Brain (organoid and tissue), 16 donors: ENCODE measurements at places on chromosomes 4 and X.

DNA sequence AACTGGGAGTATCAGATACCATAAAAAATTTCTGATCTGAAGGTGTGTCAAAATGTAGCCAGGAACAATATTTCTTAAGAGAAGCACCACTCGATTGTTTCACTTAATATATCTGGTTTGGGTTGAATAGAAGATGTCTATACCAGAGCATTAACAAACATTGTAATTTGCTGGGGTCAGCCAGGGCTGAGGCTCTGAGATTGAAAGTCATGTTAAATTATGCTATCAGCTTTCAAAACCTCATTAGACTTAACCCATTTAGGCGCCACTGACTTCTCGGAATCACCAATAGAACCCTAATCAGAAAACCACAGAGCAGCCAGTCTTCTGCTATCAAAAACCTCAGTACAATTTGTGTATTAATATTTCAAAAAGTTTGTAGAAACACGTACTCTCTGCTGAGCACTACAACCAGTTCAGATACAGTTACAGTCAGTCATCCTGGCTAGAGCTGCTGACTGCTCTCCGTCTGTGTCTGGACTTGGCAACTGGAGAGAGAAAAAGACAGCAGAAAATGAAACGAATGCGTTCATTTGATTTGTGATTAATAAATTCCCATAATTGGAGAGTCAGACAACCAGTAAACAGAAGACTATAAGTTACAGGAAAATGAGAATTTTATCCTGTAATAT is 848.6 kb upstream of the PABPC4L start:
- DNase-seq = no peak

- DNase-seq = peak; percentile 92
These were observed at the start of gene BEX4 for GRCh38 chrX:103214870-103215424. BEX4 (plus strand) TSS chrX:103215108; CDS start chrX:103216154, 1,046 bp downstream.

- DNase-seq = no peak
These were observed 230.5 kb upstream of the PUDP start for GRCh38 chrX:7378406-7378805.

DNA sequence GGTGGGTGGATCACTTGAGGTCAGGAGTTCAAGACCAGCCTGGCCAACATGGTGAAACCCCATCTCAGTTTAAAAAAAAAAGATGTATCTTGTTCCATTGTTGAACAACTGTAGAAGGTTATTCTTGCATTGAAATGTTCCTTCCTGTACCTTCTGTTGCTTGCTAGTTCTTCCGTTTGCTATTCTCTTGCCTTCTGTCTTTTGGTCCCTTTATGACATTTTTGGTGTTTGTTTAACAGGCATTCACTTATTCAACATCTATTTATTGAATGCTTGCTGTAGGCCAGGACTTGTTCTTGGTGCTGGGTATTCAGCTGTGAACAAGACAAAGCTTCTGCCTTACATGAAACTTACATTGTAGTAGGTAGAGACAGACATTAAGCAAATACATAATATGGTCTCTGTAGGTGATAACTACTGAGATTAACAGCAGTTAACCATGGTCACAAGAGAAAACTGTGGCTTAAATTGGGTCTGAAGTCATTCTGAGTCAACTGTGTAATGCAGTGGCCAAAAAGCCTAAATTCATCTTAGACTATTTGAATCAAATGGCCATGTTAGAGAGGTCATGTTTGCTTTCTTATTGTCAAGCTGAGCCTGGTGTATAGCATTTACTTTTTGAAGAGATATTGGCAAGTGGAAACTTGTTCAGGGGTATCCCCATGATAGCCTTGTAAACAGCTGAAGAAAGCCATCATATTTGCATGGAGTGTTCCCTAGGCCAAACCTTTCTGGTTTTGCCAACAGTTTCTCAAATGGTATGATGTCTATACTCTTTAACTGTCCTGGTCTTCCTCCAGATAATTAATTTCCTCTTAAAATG is 35.6 kb downstream of the GAB1 start:
- no peak for DNase-seq

DNA sequence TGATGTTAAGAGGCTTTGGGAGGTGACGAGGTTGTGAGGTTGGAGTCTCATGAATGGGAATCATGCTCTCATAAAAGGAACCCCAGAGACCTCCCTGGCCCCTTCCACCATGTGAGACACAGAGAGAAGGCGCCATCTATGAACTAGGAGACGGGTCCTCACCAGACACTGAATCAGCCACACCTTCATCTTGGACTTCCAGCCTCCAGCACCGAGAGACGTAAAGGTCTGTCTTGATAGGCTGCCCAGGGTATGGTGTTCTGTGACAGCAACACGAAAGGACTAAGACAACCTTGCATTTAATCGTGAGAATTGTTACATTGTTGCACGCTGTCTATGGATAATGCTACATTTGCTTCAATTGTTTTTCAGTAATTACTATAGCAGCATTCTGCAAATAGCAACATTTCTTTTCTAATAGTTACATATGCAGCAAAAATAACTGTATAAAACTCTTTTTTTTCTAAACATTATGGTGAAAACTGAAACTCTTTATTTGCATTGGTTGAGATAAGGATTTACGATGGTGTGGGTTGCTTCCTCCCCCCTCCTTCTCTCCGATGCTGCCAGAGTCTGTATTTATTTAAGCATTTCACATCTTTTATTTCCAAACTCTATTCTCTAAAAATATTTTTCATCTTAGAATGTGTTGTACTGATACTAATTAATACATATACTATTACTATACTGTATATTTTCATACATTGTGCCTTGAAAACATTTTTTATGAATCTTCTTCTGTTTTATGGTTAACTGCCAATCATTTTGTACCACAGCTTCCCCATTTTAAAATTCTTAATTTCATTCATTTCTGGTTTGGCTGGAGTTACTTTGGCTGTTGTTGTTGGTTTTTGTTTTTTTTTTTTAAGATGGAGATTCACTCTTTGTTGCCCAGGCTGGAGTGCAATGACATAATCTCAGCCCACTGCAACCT is 26.4 kb upstream of the AKAP17A start:
- DNase-seq = no peak

DNA sequence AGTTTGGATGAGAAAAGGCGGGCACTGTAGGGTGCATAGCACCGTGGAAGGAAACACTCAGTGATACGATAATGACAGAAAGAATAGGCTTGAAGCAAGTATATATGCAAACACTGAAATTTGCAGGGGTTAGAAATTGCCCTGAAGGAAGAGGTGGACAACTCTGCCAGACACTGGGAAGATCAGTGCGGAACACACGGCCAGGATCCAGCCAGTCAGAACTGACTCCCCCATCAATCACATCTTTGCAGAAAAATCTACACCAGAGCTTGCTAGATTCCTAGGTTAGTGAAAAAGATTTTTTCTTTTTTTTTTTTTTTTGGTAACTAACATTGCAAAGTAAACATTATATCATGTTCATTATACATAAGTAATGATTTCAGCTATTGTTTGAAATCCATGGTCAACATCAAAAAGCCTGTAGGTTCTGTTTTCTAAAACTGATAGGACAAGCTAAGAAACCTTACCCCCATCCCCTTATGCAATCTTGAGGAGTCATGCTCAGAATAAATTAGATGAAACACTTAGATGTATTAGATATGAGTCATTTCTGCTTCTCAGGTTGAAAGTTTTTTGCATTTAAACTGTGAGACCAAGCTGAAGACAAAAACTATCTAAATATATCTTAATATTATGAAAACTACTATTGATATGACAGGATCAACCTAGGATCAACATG is 38.9 kb downstream of the TRIML1 start:
- no peak for DNase-seq

GRCh38 chr4:85280963-85281362 is 194.0 kb upstream of the ARHGAP24 start:
- DNase-seq = no peak

DNA sequence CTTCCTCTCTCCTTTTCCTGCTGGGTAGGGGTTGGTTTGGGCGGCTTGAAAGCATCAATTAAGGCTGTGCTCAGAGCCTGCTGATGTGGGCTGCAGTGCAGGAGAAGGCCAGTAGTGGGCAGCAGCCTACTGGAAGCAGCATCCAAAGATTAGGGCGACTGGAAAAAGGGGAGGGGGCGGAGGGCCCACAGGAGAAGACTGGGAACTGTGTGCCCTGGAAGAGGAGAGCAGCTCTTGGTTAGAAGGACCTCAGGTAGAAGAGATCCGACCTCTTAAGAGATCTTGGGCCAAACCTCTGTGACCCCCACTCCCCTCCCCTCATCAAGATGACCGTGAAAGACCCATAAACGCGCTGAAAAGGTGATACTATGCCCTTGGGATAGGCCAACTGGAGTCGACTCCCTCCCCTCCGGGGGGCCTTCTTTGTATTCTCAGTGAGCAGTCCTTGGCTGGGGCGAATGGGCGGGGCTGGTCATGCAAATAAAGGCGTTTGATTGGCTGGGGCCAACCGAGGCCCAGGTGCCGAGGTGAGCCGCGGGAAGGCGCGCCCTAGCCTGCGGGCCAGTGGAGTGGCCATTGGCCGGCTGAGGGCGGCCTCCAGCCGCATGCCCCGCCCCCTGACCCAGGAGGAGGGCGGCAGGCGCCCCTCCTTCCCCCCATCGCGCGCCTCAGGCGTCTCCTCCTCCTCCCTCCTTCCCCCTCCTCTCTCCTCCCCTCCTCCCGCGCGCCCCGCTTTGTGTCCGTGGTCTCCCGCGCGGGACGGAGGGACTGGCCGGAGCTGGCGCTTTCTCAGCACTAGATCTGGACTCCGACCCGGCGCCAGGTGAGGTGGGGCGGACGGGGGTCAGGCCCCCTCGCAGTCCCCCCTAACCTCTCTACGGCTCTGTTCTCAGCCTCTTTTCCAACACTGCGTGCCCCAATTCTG is 10.1 kb downstream of the DLG3 start:
- peak; percentile 87 for DNase-seq

DNA sequence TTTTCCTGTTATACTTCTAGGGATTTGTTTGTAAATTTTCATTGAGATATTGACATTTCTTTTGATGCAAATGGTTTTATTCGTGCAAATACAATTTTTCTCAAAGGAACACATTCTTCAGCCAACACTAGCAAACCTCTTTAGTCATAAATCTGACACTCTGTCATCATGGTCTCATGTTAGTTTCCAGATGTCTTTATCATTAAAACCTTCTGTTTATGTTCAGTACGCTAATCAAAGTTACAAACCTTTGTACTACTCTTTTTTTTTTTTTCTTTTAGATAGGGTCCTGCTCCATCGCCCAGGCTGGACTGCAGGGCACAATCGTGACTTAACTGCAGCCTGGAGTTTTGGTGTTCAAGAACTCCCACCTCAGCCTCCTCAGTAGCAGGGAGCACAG is 7.1 kb downstream of the SLC25A31 start:
- DNase-seq = no peak

- DNase-seq = peak; percentile 63
These were observed 21.7 kb upstream of the GEMIN8 start for GRCh38 chrX:14051416-14051815.

GRCh38 chr4:151921811-151922210 is 161.0 kb upstream of the GATB start:
- DNase-seq = no peak

- DNase-seq = no peak
These were observed 12.9 kb downstream of the MSX1 start for GRCh38 chr4:4872314-4872903.

GRCh38 chrX:40283981-40284380 is 186.2 kb upstream of the BCOR start:
- DNase-seq = no peak

GRCh38 chrX:152642931-152643564 is 5.4 kb downstream of the GABRQ start:
- peak; percentile 50 for DNase-seq

GRCh38 chrX:149259241-149259640 is 245.9 kb downstream of the IDS start:
- no peak for DNase-seq

- no peak for DNase-seq
These were observed 109.7 kb downstream of the ELOVL6 start for GRCh38 chr4:110088670-110089069.

DNA sequence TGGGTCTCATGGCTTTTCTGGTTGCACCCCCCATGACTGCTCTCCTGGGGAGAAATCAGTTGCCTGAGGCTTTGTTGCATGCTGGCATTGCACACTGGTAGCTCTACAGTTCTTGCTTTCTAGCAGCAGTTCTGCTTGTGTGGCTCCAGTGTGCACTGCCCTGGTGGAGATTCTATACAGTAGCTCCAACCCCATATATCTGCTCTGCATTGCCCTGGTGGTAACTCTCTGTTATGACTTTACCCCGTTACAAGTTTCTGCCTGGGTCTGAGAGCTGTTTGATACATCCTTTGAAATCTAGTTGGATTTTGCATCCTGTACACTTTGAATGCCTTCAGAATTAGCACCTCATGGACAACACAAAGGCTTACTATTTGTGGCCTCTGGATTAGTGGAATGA is 241.4 kb upstream of the EPHA5 start:
- no peak for DNase-seq

- DNase-seq = no peak
These were observed 52.9 kb downstream of the TXK start for GRCh38 chr4:48081196-48081595.

- DNase-seq = peak; percentile 78
These were observed 102.5 kb upstream of the MID1 start for GRCh38 chrX:10722851-10723250.
